ENCODE measurements at places on chromosomes 1 and 21. TPM values are rescaled to one million over a fixed set of nuclear protein-coding genes. Genes with fewer than 3 reads are reported as not detected.

DNA sequence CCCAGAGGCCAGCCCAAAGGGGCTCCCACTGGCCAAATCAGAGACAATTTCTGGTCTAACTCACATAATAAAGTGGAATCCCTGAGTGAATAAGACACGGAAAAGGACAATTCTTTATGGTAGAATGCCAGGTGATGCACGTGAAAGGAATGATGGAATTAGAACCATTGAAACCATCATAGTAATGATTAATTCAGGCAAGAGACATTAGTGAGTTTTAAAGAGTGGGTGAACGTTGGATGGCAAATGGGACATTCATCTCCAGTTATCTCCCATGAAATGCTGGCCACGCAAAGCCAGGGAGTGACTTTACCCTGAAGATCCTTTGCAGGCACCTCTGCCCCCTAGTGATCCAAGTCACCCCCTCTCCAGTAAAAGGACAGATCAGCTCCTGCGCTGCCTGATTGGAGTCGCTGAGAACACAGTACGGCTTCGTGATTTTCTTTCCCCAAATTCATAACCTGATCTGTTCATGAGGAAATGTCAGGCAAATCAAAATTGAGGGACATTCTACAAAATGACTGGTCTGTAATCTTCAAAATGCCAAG lies 87.5 kb downstream of the AJAP1 start:
- DNase-seq, result peak; percentile 75

DNA sequence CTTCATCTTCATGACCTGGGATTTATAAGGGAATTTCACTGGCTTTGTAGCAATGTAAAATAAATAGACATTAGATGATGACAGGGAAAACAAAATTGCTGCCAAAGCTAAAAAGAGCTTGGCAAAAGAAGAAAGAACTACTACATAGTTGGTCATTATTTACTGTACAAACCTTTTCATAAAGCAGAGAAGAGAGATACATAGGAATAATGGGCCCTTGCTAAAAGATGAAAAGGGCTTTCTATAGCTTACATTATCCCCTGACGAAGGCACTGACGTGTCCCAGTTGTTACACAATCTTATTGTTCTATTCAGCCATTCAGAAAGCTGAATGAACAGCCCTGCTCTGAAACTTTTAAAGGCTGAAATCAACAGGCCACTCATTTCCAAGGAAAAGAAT lies 57.1 kb downstream of the ZC3H11B start:
- DNase-seq, result no peak

DNA sequence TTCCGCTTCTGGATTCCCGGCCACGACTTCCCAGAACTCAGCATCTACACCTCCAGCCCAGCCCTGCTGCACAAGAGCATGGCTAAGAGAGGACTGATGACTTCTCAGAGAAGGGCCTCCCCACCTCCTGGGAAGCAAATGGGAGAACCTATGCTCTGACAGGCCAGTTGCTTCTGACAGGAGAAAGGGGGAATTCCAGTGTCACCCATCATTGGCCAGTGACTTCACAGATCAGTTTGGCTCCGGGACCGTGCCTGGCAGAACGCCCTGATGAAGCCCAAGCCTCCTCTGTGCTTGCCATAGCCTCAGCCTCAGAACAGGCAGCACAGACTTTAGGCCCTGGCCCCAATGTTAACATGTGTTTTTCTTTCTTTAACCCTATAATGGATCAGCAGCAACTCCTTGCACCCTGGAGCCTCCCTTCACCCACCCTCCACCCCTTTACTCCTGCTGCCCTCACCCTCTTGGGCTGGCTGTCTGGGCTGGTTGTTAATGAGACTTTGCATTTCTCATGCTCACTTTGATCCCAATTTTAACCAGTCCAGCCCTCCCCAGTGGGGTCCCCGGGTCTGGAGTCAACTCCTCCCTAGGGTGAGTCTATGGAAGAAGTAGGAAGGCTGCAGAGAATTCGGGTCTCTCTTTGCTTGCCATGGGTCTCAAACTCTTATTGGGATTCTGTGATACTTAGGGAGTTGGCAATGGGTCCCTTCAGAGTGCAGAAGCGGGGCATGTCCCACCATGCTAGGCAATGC lies 42.7 kb upstream of the SLC30A1 start:
- DNase-seq, result no peak

DNA sequence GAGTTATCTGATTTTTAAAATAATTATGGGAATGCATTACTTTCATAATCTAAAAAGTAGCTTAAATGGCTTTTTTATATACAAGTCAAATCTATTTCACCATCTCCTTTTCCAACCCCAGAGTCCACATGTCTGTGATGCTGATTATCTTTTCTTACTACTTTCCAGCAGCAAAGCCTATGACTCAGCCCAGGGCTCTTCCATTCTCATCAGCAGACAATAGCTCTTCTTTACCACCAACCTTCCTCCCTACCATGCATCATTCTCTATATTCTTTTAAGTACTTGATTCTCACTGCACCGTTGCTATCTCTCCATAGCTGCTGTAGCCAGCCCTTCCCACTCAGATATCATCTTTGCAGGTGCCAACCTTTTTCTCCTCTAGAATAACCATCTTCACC lies 61.3 kb downstream of the OVGP1 start:
- DNase-seq, result no peak

GRCh38 chr1:47630346-47630745 lies 192.5 kb downstream of the FOXD2 start:
- DNase-seq, result no peak

- DNase-seq, result no peak
These were observed 38.2 kb upstream of the CSF3R start for GRCh38 chr1:36520771-36521420.

DNA sequence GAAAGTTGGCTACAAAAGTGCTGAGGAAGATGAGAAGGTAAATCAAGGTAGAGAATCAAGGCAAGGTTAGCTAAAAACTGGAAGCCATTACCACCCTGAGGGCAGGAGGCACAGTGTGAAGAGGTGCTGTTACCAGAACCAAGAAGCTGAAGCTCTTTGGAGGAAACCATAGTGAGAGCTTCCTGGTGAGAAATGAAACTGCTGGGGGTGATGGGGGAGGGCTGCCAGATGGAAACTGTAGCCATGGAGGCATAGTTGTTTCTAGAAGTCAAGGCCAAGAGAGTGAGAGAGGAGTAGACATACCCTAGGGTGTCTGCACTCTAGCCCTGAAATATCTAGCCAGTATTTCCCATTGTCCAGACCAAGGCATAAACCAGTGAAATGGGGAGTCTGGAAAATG lies 28.7 kb downstream of the IFI44 start:
- DNase-seq, result no peak

- DNase-seq, result no peak
These were observed 459.4 kb downstream of the NUF2 start for GRCh38 chr1:163781146-163781545.

DNA sequence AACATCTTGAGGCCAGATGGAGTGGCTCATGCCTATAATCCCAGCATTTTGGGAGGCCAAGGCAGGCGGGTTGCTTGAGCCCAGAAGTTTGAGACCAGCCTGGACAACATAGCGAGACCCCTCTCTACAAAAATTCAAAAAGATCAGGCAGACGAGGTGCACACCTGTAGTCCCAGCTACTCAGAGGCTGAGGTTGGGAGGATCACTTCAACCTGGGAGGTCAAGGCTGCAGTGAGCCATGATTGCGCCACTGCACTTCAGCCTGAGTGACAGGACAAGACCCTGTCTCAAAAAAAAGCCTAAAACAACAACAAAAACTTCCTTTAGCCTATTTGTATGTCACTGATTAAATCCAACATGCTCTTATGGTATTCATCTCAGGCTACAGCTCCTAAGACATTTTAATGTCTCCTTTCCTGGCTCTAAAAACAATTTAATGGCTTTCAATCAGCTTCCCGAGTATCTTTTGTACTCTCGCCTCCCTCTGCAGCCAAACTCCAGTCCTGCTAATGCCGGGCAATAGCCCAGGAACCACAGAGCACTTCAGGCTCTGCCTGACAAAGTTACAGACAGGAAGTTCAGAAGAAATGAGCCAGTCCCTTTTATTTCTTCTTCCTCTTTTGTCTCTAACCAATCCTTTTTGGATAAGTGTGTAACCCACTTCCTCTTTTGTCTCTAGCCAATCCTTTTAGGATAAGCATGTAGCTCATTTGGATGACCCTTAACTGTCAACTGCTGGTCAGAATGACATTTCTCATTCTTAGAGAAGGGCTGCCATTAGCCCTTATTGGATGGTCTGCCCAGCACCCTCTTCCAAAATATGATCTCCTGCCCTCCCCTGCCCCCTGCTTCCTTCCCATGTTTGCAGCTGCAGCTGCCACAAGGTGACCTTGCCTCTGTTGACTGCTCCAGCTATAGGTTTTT lies 6.6 kb upstream of the DOP1B start:
- no peak for DNase-seq

DNA sequence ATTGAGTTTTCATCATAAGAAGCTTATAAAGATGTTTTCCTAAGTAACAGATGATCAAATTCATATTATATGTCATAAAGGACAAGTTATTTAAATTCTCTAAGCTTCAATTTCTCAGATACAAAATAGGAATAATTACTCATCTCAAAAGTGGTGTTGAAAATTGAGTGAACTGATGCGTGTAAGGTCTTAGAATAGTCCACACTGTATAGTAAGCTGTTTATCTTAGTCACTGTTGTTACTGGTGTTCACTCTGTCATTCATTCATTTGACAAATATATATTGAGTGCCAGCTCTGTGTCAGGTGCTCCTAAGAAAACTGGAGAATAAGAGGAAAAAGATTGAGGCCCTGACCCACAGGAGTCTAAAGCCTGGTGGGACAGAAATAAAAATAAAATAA lies 186.3 kb upstream of the BRINP3 start:
- no peak for DNase-seq

GRCh38 chr1:97918961-97919360 lies 1.9 kb downstream of the DPYD start:
- no peak for DNase-seq

DNA sequence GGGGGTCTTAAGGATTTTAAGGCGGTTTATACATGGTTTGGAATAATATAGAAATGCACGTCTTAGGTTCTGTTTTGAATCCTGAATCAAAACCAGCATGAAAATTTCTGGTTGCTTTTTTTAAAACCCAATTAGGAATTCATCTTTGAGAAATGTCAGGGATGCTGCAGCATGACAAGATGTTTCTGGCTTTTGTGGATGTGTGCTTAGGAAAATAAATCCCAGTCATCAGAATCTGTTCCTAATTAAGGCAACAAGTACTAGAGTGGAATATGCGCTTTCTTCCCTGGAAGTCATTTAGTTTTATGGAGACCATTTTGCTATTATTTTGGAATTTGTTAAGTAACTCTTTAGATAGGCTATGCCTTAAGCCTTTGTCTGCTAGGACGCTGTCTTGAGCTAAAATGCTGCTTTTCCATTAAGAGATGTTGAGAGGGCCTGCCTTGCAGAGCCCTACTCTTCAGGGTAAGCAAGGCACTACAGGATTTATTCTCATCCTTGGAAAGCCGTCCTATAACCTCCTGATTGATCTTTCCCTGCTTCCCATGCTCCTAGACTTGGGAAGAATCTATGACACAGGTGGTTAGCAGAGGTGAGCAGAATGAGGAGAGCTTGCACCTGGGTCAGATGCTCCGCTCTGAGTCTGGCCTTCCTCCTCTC lies 332.8 kb downstream of the DISC1 start:
- no peak for DNase-seq

- DNase-seq, result peak; percentile 25
These were observed 113.4 kb downstream of the DISP1 start for GRCh38 chr1:222928212-222928611.

GRCh38 chr21:32238063-32238462 lies 40.8 kb downstream of the MIS18A start:
- DNase-seq, result no peak

DNA sequence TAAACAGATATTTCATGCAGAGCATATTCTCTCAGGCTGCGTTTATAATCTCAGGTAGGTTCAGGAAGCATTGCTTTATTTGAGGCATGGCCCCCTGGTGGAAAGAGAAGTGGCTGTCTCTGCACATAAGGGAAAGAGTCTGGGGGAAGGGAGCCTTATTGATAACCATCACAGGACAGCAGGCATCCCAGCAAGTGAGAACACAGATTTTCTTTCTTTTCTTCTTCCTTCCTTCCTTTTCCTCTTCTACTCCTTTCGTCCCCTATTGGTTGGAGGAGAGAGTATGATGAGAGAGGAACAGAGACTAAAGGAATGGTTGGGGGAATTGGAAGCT lies 21.9 kb downstream of the TSNAX start:
- DNase-seq, result peak; percentile 57

GRCh38 chr1:172914501-172915144 lies 136.1 kb downstream of the TNFSF18 start:
- DNase-seq, result no peak

DNA sequence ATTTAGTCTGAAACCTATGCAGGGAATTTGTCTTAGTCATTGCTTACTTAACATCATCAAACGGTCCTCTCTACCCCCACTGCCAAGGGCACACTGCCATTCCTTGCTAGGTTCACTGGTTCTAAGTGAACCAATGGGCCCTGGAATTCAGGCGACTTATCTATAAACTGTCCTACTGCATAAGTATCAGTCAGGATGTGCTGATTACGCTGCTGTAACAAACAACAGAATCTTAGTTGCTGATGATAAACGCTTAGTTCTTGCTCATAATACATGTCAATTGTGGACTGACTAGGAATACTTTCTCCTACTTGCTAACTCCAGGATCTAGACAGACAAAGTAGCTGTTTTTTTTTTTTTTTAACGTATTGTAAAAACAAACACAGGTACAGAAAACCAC lies 136.1 kb downstream of the PRDM2 start:
- no peak for DNase-seq

Gene PRKAA2
- 3.2 TPM for total RNA-seq

Gene DISP3
- 5.8 TPM for total RNA-seq

Gene MTFR1L
- 38.8 TPM for total RNA-seq

Gene SLC30A1
- 9.1 TPM for total RNA-seq

Gene ZBTB18
- 26.7 TPM for total RNA-seq

Gene CLEC20A
- total RNA-seq, result not detected

Gene BRDT
- 0.31 TPM for total RNA-seq

Gene C1orf159
- total RNA-seq, result 32.0 TPM

Gene LCE7A
- not detected for total RNA-seq

All from H7 (cell line).